Activated gamma-delta T cell treated with Interleukin-2 at 50 U/mL for 16 hours (primary cell): ENCODE measurements at places on chromosomes 11 and 22.

GRCh38 chr11:83355391-83355790 lies 69.2 kb upstream of the CCDC90B start:
- no peak for DNase-seq

DNA sequence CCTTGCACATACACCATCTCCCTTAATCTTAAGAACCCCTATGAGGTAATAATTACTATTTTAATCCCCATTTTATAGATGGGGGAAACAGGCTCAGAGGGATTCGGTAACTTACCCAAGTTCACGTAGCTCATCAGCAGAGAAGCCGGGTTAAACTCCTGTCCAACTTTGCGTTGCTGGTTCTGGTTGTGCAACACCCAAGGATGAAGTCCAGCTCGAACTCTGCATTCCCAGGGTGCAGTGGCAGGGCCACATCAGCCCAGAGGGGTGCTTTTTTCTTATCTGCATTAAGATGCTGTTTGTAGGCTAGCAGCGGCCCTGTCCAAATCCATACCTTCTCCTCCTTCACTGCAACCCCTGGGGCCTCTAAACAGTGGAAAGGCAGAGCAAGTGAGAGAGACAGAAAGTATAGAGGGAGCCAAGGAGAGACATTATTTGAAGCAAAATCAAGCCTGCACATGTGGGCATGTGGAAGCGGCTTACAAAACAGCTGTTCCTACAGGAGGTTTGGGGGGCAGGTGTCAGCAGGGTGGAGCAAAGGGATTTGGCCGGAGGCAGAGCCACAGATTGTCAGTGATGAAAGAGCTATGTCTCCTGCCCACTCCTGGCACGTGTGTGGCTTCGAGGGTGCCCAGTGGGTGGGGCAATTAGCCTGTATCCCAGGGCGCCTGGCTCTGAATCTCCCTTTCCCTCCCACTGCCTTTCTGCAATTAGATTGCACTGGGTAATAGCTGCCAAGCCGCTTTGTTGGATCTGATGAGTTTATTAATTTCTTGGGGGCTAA lies 129.5 kb upstream of the TBCEL start:
- no peak for DNase-seq

- no peak for DNase-seq
Measured at GRCh38 chr11:96178049-96178886, 164.7 kb downstream of the MAML2 start.

DNA sequence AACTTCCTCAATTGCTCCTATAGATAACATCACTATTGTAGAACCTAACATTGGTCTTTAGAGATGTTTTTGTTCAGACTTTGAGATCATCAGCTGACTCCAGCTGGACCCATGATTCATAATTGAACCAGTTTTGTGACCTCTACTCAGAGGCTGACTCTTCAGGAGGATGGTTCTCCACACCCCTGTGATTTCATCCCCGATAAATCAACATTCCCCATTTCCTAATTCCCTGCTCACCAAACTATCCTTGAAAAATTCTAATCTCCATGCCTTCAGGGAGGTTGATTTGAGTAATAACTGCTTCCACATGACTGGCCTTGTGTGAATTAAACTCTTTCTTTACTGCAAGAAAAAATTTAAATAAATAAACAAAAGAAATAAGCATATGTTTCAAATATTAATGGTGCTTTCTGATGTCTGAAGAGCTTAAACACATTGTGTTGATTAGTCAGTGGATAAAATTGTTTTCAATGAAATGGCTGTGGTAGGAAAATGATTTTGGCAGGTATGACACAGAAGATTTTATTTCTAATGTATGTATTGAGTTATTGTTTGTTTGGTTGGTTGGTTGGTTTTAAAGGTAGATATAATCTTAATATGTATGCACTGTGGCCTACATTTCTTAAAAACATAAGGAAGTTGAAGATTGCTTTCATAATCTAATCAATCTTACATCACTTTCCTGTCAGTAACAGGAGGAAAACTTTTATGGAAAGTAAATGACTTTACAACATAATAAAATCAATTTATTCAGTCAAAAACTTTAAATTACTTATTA lies 427.9 kb upstream of the CCDC179 start:
- DNase-seq = no peak

GRCh38 chr11:94112206-94112953 lies 16.3 kb upstream of the PANX1 start:
- DNase-seq = no peak

DNA sequence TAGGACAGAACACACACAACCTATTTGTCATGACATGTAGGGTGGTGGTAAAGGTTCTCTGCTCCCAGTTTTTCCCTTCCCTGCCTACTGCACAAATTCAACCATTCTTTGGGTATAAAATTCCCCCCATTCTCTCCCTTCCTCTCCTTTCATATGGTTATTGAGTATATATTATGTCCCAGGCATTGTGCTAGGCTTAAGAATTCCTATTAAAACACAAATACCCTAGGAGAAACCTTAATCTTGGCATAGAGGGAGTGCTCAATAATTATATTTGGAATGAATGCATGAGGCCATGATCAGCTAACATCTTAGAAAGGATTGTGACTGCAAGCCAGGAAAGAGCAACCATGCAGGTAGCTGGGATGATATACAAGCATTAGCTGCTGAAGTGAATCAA lies 120.4 kb upstream of the MTMR2 start:
- no peak for DNase-seq

DNA sequence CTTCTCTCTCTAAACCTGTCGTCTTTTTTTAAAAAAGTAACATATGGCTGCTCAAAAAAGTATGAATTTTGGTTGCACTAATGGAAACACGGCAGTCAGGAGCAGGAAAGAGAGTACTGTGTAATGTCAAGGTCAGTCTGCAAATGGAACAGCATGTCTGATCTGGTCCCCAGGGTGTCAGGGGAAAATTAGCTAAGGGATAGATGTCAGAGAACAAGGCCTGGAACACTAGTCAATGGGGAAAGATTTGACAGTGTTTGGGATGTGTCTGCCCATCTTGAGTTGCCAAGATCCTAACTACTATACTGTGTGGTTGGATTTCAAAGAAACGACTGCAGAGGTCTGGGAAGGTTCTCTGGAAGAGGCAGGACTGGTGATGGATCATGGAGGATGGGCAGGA lies 65.7 kb upstream of the PHOX2A start:
- DNase-seq = no peak

- no peak for DNase-seq
Measured at GRCh38 chr11:73998846-73999575, 9.9 kb downstream of the UCP3 start.

DNA sequence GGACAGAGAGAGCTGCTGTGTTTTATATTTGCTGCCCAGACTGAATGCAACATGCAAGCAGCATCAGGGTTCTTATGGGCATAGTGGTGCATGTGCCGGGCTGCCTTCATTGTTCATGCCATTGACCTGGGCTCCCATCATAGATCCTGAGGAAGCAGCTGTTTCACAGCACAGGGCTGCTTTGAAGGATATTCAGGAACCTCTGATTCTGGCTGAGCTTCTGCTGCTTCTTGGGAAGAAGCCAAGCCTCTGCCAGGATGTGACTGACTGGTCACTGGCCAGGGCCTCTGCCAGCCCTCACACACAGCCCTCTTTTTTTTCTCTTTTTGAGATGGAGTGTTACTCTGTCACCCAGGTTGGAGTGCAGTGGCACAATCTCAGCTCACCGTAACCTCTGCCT lies 43.3 kb downstream of the CYB5R2 start:
- no peak for DNase-seq

GRCh38 chr11:16791191-16791961 lies 52.9 kb downstream of the C11orf58 start:
- no peak for DNase-seq

GRCh38 chr11:57513911-57514537 lies 1.5 kb downstream of the SLC43A1 start:
- no peak for DNase-seq

DNA sequence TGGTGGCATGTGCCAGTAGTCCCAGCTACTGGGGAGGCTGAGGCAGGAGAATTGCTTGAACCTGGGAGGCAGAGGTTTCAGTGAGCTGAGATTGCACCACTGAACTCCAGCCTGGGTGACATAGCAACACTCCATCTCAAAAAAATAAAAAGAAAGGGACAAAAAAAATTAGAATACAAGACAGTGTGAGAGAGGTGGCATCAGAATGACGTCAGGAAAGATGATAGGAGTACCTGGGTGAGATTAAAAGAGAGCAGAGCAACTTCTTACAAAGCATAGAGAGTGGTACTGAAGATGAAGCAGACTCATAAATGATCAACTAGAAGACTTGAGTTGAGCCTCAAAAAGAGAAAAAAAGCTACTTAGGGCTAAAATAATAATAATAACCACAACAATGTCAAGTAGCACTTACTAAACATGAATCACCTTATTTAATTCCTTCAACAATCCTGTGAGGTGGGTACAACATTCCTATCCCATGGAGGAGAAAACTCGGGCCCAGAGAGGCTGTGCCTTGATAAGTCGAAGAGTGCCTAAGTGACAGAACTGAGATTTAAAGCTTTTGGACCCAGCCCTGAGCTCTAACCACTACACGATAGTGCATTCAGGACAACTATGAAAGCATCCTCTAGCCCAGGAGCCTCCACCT lies 5.2 kb upstream of the SLN start:
- no peak for DNase-seq

- no peak for DNase-seq
Measured at GRCh38 chr11:102831128-102831488, 12.3 kb downstream of the MMP3 start.
